M059J (cell line): ENCODE measurements at places on chromosomes 12 and 14. TPM values are rescaled to one million over a fixed set of nuclear protein-coding genes. Genes with fewer than 3 reads are reported as not detected.

DNA sequence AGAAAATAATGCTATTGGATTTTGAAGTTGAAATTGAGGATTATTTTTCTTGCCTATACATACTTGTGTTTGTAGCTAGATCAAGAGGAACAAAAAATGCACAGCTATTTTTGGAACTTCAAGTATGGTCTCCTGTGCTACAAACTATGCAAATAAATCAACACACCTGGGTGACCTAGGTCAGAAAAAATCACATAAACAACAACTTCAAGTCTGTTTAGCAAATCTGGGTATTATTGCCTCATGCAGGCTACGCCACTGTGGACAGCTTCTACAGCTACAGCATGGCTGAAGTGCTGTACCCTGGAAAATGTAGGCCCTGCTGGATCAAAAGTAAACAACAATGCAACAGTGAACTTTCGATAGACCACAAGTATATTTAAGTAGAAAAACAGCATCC is 87.5 kb downstream of the SLC6A15 start:
- DNase-seq = no peak

- no peak for DNase-seq
These were observed 5.9 kb downstream of the DDHD1 start for GRCh38 chr14:53147208-53147607.

The TMEM229B gene
- 13.0 and 21.5 TPM in 2 replicates for total RNA-seq

- DNase-seq = no peak
These were observed 195.5 kb downstream of the FOXA1 start for GRCh38 chr14:37399517-37399916.

The FAM222A gene
- total RNA-seq = 0.89 and 2.1 TPM in 2 replicates

The KLHDC1 gene
- 0.20 and 0.62 TPM in 2 replicates for total RNA-seq

DNA sequence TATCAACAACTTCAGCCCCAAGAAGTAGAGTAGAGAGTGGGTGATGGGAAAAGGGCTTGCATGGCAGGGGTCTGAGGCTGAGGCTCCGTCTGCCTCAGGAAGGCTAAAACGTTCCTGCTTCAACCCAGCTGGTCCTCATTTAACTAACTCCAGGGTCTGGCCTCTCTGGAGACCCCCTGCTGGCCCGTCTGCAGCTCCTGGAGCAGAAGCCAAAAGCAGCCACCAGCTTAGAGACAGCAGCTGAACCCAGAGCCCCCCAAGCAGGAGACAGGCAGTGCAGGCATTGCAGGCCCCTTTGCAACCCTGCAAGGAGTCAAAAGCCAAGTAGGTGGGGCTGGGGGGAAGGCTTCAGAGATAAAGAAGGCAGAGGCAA is 25.1 kb upstream of the LTBP2 start:
- DNase-seq = no peak

- no peak for DNase-seq
These were observed 491.5 kb downstream of the SLC6A15 start for GRCh38 chr12:84421103-84421502.

- DNase-seq = no peak
These were observed 72.1 kb upstream of the ST8SIA1 start for GRCh38 chr12:22406627-22407026.

The E2F7 gene
- total RNA-seq = 27.4 and 36.7 TPM in 2 replicates

The NID2 gene
- 69.9 and 72.7 TPM in 2 replicates for total RNA-seq

GRCh38 chr12:69751476-69751875 is 12.8 kb downstream of the RAB3IP start:
- DNase-seq = no peak

DNA sequence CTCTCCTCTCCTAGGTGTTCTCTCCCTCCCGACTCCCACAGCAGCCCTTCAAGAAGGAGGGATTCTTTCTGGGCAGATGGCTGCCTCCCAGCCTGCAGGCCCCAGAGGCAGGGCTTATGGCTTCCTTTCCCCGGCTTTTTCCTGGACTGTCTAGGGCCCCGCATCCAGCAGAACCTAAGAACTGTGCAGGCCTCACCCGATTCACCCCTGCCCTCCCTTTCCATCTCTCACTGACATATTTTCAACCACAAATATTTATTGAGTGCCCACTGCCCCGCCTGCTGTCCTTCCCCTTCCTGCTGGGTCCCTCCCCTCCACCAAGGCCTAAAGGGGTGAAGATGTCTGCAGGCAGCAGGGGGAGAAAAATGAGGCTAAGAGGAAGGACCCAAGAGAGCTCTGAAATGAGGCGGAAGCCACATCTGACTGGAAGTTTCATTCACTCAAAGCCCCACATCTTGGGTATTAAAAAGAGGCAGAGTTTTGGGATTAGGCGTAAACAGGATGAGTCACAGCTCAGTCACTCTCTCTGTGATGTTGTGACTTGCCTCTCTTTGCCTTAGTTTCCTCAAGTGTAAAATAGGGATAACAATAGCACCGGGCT is 2.9 kb downstream of the SCNN1A start:
- DNase-seq = peak; percentile 97

The POTEM gene
- not detected in 2 replicates for total RNA-seq

- DNase-seq = no peak
These were observed 39.7 kb downstream of the RAD51B start for GRCh38 chr14:67859169-67859749.

The ETNK1 gene
- 12.1 and 21.9 TPM in 2 replicates for total RNA-seq

- DNase-seq = peak; percentile 89
These were observed 348.3 kb downstream of the ZFP36L1 start for GRCh38 chr14:68444449-68445168.

The IRAK4 gene
- 21.9 and 38.1 TPM in 2 replicates for total RNA-seq

The POLE2 gene
- total RNA-seq = 17.4 and 27.8 TPM in 2 replicates

The TOMM20L gene
- not detected in 2 replicates for total RNA-seq

DNA sequence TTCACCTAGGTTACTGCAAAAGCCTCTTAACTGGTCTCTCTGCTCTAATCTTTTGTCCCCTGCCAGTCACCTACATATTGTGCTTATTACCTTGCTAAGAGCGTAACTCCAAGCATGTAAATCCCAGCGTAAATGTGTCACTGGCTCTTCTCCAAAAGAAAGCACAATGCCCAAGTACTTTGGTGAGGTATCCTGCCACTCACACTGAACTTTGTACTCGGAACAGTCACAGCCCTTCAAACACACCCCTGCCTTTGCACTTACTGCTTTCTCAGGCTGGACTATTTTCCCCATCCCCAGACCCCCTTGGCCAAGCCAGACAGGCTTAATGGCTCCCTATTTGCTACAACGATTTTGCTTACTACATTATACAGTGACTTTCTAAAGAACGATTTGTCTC is 31.7 kb downstream of the GALNT4 start:
- no peak for DNase-seq

- DNase-seq = no peak
These were observed 1589.7 kb upstream of the FLRT2 start for GRCh38 chr14:83940253-83940652.

The DPPA3 gene
- total RNA-seq = not detected in 2 replicates

DNA sequence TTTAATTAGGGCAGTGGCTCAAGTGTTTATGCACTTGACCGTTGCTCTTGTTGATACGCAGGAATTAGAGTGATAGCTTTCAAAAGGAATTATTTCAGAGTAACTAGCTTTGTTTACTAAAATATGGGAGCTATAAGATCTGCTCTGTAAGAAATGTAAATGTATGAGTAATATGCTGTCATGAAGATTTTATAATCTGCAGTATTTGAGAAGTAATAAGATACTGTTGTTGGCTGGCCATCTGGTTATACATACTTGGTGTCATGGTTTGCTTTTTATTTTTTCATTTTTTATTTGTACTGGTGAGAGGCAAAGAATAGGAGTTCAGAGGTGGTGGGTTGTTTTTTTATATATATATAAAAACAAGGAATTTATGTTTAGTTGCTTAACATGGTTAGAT is 58.5 kb downstream of the PLXNC1 start:
- no peak for DNase-seq

DNA sequence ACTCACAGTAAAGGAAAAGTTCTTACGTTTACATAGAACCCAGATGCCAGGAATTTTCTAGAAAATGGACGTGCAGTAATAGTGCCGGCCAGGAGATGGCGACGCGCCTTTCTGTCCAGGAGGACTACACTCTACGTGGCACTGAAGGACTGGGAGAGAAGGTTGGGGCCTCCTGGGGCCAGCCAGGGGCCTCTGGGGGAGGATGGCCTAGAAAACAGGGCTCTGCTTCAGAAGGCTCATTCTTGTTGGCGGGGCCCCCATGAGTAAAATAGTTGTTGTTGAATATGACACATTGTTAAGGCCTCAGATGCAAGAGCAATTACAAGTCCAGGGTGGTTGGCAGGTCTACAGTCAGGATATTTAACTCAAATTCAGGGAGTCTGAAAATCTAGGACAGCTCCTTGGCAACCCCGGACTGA is 120.1 kb upstream of the MAX start:
- peak; percentile 65 for DNase-seq

The ITGB7 gene
- total RNA-seq = not detected in 2 replicates

- peak; percentile 24 for DNase-seq
These were observed 29.4 kb downstream of the ANO4 start for GRCh38 chr12:100823963-100824362.

- no peak for DNase-seq
These were observed 47.9 kb downstream of the SEL1L start for GRCh38 chr14:81485781-81486180.

- DNase-seq = no peak
These were observed 293.5 kb upstream of the DIO2 start for GRCh38 chr14:80504781-80505180.

The ADGRD1 gene
- not detected in 2 replicates for total RNA-seq

The TMEM233 gene
- total RNA-seq = not detected in 2 replicates

DNA sequence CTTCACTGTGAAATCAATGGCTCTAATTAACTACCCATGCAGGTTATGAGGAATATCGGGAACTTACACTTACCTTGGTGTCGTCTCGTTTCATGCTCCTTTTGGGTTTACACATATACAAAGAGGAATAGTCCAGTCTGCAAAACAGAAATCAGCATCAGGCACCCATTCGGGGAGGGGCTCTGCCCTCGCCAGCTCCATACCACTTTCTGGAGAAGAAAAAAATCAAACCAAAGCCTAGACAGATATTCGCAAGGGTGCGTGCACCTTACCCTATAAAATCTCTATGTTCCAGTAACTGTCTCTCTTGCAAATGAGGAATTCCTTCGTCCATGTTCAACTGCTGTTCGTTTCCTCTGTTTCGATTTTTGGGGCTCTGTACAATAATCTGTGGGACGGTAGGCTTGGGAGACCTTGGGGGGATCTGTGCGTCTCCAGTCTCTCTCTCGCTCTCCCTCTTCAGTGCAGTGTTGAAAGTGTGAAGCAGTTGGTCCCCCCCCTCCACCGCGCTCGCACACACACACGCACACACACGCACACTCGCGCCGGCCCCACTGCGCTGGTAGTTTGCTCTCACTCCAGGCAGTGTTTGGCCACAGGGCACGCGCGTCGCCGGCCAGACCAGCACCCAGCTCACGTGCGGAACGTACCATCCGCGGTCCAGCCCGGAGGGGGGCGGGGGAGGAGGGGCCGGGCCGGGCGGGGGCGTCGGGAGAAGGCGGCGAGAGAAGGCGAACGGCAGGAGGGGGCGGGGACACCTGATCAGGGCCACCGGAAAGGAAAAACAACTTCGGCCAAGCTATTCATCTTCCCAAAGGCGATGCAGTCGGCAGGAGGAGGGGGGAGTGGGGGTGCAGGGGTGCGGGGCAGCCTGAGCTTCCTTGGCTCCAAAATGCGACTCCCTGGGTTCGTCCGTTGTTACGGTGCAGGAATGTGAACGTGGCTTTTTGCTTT is at the start of gene BHLHE41:
Gene BHLHE41, minus strand, starts transcription at position 592 of the 954 bp plus-strand sequence. Its CDS starts 258 bp downstream, at position 334.
- DNase-seq = peak; percentile 77

The TTLL5 gene
- total RNA-seq = 31.0 and 42.8 TPM in 2 replicates

- no peak for DNase-seq
These were observed 158.6 kb downstream of the CPNE8 start for GRCh38 chr12:38746744-38747143.

DNA sequence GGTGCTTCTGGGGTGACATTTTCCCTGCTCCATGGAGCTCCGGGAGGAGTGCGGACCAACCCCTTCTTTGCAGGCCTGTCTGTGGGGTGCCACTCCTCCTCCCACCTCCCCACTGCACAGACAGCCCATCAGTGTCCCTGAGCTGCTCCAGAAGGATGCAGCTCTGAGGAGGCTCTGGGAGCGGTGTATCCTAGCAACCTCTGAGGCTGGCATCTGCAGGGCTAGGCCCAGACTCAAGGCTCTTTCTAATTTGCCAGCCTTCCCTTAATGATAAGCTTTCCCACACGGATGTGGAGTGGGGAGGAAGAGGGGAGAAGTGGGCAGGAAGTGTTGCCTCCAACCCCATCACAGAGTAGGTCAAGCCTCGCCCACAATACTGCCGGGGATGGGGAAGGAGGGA is 59.7 kb downstream of the CALM1 start:
- no peak for DNase-seq

DNA sequence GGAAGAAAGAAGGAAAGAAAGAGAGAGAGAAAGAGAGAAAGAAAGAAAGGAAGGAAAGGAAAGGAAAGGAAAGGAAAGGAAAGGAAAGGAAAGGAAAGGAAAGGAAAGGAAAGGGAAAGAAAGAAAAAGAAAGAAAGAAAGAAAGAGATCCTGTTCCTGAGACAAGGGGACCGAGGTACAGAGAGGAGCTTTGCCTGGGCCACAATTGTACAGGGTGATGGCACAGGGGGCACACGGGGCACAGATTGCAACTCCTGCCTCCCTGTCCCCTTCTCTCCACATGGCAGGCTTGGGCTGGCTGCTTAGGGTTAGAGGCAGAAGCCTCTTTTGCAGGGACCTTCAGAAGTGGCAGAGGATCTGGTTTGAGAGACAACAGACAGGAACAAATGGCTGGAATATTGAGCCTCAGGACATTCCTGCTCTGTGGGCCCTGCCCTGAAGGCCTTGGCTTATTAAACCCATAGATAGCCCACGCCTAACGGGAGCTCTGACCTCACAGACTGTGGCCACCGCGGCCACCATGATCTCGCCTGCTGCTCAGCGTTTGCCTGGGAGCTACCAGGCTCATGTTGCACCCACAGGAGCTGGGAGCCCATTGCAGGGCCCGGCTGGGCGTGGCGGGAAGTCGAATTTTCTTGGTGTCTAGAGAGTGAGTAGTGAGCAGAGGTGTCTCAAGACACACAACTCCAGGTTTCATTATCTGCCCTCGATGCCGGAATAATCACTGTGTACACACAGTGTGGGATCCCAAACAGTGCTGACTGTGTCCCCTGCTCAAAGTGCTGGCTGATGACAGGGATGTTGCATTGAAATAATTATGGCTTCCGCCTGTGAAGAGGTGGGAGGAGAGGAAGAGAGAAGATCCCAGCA is 147.9 kb upstream of the NCOR2 start:
- peak; percentile 54 for DNase-seq

DNA sequence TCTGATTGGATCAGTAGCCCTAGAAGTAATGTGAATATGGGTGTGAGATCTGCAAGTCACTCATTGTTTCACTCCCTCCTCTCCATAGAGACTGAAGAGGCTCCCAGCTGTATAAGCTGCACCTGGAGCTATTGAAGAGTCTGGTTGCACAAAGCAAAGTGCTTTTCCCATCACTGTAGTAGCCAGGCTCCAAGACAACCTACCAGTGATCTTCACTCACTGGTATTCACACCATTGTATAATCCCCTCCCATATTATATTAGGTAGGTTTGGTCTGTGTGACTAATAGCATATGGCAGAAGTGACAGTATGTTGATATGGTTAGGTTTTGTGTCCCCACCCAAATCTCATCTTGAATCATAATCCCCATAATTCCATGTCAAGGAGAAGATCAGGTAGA is 64.4 kb downstream of the ZFC3H1 start:
- DNase-seq = no peak

- DNase-seq = peak; percentile 46
These were observed 6.9 kb upstream of the BMP4 start for GRCh38 chr14:53963320-53964227.

GRCh38 chr12:51886021-51886710 is 1.7 kb upstream of the ANKRD33 start:
- peak; percentile 88 for DNase-seq

- no peak for DNase-seq
These were observed 50.1 kb upstream of the RTRAF start for GRCh38 chr14:51939226-51939625.
